ENCODE measurements at places on chromosomes 13 and 19.
A peak's percentile ranks its signal among the peaks of the same experiment; 100 is the strongest.

DNA sequence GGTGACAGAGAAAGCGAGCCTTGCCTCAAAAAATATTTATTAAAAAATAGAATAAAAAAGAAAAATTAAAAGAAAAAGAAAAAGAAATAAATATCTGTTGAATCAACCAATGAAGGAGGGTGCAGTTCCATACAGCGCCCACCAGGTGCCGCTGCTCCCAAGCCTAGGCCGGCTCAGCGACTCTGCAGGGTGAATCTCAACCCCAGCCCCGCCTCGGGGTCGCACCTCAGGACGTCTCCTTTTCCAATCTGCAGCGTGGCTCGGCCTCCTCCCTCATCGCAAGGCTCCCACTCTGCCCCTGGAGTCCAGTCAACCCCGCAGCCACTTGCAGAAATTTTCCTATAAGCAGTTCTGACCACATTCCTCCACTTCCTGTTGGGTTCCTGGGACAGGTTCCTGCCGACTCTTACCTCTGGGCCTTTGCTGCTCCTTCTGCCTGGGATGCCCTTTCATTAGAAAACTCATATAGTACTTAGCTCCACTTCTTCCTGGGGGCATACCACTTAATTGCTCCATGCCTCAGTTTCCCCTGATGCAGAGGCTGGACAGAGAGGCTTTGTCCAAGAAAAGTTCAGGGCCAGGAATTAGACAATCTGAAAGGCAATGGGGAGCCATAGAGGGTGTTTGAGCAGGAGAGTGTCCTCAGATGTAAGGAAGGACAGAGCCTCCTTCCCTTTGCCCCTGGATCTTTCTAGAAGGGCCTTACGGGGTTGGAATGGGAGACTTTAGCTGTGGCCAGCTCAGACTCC lies 24.3 kb downstream of the NFILZ start:
- H3K27ac ChIP-seq, result peak overlapping the region; percentile 31
- peak overlapping the region; percentile 41 for H3K4me3 ChIP-seq
- peaks cover 11% of the 10 kb centered on the region for H3K27me3 ChIP-seq
- no peaks in the 10 kb centered on the region for H3K36me3 ChIP-seq
- peak; percentile 71 for DNase-seq

DNA sequence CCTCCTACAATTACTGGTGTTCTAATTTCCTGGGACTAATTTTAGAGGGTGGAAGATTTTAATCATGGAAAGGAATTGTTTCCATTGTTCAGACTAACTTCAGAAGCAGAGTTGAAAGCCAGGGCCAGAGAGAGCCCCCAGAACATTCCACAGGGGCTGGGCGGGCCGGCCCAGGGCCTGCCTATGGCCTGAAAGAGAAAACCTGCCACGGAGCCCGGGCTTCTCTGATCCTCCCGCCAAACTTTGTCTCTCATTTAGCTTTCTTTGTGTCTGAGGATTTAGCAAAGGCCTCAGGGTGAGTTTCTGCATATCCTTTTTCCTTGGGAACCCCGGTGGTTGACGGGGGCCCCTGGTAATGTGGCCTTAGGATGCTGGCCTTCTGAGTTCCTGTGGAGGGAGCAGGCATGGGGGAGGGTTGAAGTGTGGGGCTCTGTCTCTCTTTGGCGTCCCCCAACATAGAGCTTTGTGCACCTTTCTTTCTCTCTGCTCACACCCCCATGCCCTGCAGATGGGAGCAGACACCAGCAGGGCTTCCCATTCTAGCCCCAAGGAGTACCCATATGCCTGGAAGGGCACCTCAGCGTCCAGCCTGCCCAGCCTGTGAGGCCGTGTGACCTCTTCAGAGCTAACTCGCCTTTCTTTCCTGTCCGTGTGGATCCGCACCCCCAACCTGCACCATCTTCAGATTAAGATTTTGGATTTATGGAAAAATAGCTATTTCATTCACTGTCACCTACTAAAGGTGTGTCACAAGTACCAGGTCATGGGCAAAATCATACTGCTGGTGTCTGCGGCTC lies 539.5 kb downstream of the FGF9 start:
- H3K27me3 ChIP-seq, result no peaks in the 10 kb centered on the region
- H3K4me3 ChIP-seq, result no peak overlapping the region
- H3K36me3 ChIP-seq, result no peaks in the 10 kb centered on the region
- DNase-seq, result no peak
- no peak overlapping the region for H3K27ac ChIP-seq

GRCh38 chr13:73596382-73596781 lies 537.6 kb downstream of the KLF5 start:
- peaks cover 7% of the 10 kb centered on the region for H3K4me1 ChIP-seq
- peak overlapping the region; percentile 38 for H3K27ac ChIP-seq
- no peaks in the 10 kb centered on the region for H3K27me3 ChIP-seq
- no peaks in the 10 kb centered on the region for H3K36me3 ChIP-seq
- no peak for DNase-seq
- H3K4me3 ChIP-seq, result no peak overlapping the region

GRCh38 chr13:113765564-113765910 lies 6.5 kb downstream of the TMEM255B start:
- peaks cover 24% of the 10 kb centered on the region for H3K27me3 ChIP-seq
- no peak for DNase-seq
- no peak overlapping the region for H3K4me3 ChIP-seq
- no peaks in the 10 kb centered on the region for H3K36me3 ChIP-seq
- no peaks in the 10 kb centered on the region for H3K4me1 ChIP-seq
- no peak overlapping the region for H3K27ac ChIP-seq

DNA sequence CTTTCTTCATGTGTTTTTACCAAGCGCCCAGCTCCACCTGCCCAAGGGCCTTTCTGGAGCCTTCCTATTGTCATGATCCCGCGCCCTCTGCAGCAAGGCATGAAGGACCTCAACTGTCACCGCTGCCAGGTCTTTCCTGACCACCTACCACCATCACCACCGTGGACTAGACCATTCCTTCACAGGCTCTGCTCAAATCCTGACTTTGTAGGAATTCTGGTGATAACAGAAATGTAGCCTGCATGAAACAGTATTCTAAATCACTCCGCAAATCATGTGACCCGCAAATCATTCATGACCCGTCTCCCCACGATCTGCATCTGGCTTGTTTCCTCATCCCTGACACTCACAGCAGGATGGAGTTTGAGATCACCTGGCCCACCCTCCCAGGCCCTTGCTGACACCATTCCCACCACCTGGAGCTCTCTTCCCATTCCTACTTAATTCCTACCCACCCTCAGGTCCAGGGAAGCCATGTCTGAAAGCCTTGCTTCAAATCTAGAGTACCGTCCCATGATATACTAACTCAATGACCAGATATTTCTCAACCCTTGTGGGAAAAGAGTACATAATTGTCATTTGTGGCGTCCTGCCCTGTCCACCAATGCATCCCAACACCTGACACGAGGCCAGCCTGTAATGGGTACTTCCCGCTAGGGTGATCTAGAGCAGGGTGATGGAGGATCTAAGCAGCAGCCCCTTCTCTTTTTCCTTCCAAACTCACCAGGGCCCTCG lies 1.3 kb downstream of the UBE2S start:
- peaks cover 61% of the 10 kb centered on the region for H3K36me3 ChIP-seq
- DNase-seq, result no peak
- H3K27ac ChIP-seq, result peak overlapping the region; percentile 84
- H3K4me3 ChIP-seq, result peak overlapping the region; percentile 87

Measured in activated CD4-positive, alpha-beta T cell treated with anti-CD3 and anti-CD28 coated beads, Interleukin-2, amount 10 ng/mL, durations not matched to agents 7 days and 5 days (primary cell).